ENCODE measurements at places on chromosomes 7 and 10.
A peak's percentile ranks its signal among the peaks of the same experiment; 100 is the strongest.

GRCh38 chr10:21217107-21217506, 308.4 kb downstream of the SKIDA1 start:
- DNase-seq = no peak

- no peak for DNase-seq
These were observed 1.5 kb upstream of the LOXL4 start for GRCh38 chr10:98269435-98269912.

- no peak for DNase-seq
These were observed 135.5 kb upstream of the FRMD4A start for GRCh38 chr10:14466257-14466656.

- DNase-seq = no peak
These were observed 227.2 kb downstream of the CUX1 start for GRCh38 chr7:102044641-102044983.

DNA sequence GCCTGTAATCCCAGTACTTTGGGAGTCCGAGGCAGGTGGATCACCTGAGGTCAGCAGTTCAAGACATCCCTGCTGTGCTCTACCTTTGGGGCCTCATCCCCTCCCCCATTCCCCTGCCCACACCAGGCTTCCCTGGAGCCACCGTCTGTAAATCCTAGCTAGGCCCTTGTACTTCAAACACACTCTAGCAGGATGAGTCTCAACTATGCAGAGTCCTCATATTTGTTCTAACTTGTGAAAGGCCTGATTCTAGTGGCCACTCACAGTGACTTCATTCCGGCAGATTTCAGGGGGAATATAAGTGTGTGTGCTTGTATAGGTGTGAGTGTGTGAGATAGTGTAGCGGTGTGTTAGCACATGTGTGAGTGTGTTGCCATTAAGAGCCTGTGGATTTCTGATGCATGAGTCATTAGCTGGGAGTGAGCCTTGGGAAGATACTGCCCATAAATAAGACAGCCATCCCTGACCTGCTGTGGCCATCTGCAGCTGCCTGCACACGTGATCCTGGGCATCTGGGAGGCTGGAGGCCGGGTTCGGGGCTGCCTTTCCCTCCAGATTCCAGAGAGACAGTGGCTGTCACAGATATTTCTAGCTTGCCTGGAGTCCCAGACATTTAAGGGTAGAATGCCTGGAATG, 1.7 kb upstream of the NEURL1 start:
- DNase-seq = no peak

- no peak for DNase-seq
These were observed 122.7 kb downstream of the CUL2 start for GRCh38 chr10:34967335-34967880.

DNA sequence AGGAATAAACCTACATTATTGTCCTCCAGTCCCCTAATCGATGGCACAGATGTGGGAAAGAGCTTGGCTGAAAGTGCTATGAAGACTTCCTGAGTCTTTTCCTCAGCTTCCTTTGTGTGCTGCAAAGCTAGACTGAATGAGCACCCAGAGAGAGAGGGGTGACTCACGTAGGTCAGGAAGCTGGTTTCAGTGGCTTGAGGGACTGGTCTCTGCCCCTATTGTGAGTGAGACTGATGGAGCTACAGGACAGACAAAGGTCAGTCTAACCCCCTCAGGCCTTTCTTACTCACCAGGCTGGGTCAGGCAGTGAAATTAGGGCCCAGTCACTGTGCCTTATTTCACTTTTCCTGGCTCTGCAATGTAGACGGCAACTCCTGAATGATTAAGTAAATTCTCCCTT, 171.1 kb upstream of the GRB10 start:
- DNase-seq = peak; percentile 45

GRCh38 chr10:112711366-112711765, 238.7 kb upstream of the TCF7L2 start:
- DNase-seq = no peak

DNA sequence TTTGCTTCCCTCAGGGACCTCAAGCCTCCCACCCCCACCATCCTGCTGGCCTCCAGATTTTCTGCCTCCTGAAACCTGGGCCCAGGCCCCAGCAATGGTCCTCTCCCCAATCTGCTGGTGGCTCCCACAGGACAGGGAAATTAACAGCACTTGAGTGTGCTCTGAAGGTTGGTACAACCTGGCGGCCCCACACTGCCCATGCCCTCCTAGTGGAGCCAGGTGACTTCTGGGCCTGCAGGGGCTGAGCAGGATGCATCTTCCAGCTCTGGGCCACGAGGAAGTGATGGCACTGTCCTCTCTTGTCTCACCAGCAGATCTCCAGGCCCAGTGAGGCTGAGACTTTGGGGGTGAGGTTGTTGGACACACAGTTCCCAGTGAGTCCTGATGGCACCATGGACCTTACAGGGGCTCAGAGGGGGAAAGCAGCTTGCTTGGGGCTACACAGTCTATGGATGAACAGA, 3.6 kb upstream of the ZMIZ1 start:
- DNase-seq = no peak

Measured in bone marrow (tissue), 2 donors.